ENCODE measurements at places on chromosomes 1 and 21.
A peak's percentile ranks its signal among the peaks of the same experiment; 100 is the strongest.

DNA sequence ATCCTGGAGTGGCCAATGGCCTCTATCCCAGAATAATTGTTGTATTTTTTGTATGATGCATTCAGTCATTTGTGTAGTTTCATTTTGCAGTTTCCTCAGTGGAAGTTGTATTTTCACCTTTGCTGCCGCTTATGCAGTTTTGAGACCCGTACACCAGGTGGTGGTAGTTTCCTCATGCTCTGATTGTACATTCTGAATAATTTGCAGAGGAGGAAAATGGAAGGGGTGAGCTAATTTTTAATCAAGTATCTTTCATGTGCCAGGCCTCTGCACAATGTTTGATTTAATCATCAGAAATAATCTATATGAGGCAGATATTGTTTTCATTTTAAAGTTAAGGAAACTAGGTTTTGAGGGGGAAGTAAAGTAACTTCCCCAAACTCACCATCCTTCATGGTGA, 29.5 kb downstream of the HLX start:
- no peak for DNase-seq

DNA sequence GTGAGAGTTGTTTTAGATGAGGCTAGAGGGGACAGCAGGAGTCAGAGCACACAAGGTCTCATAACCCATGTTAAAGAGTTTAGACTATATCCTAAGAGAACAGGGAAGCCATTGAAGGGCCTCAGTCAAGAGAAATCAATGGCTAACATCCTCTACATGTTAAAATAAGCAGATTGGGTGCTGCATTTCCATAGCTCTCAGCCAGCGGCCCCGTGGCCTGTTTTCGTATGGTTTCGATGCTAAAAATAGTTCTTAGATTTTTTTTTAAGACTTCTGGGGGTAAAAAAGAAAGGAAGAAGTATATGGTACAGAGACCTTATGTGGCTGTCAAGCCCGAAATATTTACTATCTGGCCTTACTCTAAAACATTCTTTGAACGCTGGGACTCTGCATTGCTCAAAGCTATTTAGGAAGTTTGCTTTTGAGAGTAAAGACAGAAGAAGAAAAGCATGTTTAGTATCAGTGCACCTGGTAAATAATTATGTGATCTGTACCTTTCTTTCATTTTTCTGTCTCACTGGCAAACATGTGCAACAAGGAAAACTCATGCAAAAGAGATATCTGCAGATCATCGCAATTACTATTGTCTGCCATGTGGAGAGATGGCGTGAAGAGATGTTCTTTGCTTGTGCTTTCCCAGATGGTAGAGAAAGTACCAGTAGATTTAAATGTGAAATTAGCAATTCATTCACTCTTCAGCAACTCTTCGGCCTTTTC, 8.4 kb downstream of the PDIK1L start:
- no peak for DNase-seq

GRCh38 chr1:236795757-236796667, 920 bp downstream of the MTR start:
- no peak for DNase-seq

DNA sequence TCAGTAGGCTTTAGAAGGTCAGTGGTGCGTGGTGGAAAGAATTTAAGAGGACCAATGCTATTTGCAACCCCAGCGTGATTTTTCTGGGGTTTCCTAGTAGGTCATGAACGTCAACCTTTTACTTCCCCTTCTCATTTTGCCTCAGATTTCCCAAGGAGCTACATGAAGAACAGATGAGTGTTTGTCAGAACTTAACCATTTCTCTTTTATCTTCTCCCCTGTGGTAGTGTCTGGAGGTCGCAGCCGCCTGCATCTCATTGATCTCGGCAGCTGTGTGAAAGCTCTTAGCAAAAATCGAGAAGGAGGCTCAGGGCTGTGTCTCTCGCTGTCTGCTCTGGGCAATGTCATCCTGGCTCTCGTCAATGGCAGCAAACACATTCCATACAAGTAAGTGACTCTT, 491.1 kb downstream of the KIF26B start:
- no peak for DNase-seq

DNA sequence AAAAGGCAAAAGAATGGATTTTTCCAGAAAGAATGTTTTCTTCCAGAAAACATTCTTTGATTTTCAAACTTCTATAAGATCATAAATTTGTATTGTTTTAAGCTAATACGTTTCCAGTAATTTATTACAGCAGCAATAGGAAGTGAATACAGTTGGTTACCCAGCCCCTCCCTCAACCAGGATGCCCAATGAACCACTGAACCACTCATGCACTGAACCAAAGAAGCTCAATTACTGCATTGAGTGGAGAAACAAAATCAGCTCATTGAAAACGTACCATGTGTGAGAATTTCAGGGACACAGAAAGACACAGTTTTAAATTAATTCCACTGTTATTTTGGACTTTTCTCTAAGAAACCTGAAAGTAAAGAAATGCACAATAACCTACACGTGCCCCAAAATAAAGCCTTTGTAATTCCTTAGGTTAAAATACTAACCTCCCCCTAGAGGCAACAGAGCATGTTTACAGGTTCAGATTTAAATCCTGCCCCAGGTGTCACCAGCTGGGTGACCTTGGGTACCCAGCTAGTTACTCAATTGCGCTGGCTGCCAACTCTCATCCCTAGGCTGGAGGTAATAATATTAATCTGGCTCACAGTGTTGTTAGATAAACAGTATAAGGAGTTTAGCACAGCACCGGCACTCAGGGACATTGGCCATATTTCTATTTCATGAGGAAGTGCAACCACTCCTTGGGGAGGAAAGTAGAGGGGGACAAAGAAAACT, 111.7 kb downstream of the NMNAT2 start:
- DNase-seq = no peak

GRCh38 chr1:221449801-221450470, 292.0 kb downstream of the DUSP10 start:
- no peak for DNase-seq

DNA sequence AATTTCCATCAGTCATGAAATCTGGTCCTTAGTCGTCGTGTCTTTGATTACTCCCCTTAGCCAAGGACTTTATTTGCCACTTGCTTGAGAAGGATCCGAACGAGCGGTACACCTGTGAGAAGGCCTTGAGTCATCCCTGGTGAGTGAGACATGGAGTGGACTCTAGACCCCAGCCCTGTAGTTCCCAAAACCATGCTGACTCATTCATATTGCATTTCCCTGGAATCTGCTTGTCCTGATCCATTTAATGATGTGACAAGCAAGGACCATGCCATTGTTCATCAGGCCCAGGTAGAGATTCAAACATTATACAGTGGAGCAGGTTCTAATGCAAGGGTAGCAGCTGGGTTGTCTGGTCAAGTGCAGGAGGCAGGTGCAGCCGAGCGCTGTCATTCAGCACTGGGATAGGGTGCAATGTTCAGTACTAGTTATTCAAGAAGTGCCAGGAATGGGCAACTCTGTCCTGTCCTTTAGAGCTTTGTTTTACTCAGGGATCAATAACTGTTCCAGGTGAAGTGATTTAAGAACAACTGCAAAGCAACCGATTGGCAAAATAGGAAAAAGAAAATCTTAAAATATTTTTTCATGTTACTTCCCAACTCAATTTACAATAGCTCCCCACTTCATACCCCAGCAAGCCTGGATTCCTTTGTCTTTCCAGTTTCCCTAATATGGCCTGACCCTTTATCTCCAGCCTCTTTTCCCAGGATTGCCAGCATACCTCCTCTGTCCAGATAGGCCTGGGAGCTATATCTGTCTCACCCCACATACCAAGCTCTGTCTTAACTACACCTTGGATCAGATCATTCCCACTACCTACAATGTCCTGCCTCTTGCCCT, 26.5 kb downstream of the CAMK1G start:
- no peak for DNase-seq

GRCh38 chr21:29334717-29335428, 36.2 kb downstream of the BACH1 start:
- DNase-seq = no peak

DNA sequence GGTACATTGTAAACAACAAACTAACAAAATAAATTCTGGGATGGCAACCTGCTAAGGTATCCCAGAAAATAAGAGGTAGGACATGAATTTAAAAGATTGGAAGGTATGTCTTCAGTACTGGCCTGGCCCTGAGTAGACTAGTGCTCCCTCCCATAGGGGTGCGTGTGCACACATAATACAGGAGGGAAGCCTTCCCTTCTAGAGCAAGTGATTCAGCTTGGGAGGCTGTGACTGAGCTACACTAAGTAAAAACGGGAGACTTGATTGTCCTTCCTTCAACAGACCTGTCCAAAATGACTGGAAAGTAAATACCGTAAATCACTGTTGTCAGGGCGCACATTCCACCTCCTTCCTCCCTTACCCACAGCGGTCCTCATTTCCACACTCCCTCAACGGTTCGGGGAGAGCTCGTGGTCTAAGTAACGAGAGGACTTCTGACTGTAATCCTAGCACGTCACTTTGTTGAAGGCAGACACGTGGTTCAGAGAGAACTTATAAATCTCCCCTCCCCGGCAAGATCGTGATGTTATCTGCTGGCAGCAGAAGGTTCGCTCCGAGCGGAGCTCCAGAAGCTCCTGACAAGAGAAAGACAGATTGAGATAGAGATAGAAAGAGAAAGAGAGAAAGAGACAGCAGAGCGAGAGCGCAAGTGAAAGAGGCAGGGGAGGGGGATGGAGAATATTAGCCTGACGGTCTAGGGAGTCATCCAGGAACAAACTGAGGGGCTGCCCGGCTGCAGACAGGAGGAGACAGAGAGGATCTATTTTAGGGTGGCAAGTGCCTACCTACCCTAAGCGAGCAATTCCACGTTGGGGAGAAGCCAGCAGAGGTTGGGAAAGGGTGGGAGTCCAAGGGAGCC, at the start of gene TGFB2:
Gene TGFB2 (plus strand): TSS at position 523 of the 859 bp plus-strand sequence. CDS start 1,366 bp downstream, outside the sequence.
- no peak for DNase-seq

DNA sequence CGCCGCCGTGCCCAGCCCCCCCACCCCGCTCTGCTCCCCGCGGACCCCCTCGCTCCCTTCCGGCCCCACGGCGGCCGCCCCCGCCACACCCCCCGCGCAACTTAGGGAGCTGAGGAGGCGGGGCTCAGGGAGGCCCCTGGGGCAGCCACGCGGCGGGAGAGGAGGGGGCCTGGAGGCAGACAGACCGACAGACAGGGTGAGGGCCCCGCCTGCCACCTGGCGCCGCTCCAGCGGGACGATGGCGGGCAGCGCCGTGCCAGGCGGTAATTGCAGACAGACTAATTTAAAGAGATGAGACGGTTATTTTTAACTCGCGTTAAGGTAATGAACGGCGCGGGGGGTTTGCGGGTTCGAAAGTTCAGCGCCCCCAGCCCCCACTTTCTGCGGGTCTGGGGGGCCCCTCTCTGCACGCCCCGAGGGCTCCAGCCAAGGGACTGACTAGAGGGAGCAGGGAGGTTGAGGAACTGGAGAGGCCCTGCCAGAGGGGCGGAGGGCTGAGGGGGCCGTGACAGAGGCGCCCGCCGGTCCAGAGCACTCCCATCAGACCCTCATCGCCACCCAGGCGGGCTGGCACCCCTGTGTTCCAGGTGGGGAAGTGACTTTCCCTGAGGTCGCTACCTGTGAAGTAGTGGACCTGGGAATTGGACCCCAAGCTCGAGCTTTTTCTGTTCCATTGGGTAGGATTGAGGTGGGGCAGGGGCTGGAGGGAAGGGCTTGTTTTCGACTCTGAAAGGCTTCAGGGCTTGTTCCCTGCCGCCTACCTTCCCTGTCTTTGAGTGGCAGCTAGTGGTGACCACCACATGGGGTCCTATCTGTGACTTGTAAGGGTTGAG, 5.4 kb downstream of the FOXO6 start:
- DNase-seq = peak; percentile 39

DNA sequence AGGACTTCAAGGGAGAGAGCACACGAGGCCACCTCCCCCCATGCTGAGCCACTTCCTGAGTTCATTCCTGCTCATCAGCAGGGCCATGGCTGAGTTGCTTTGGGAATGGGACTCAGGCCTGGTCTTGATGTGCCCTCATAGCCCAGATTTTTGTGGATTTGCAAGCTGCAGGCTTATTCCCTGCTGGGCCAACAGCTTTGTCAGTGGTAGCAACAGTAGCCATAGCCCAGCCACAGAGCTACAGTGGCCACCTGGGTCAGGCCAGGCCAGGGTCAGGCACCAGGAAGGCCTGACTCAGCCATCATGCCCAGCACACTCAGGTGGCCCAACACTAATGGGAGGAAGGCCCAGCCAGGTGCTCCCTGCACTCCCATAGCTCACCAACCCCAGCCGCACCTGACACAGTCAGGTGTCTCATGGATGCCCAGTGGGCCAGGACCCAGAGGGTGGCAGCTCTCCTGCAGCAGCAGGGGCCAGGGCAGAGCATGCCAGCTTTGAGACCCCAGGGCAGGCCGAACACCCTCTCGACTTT, 33.5 kb downstream of the EPHA2 start:
- no peak for DNase-seq

GRCh38 chr1:30005972-30006619, 717.3 kb downstream of the MATN1 start:
- no peak for DNase-seq

GRCh38 chr21:34836103-34836932, 167.5 kb downstream of the CLIC6 start:
- DNase-seq = no peak

GRCh38 chr1:176880955-176881595, 283.4 kb downstream of the ASTN1 start:
- DNase-seq = no peak

GRCh38 chr1:37471345-37472231, 2.8 kb upstream of the ZC3H12A start:
- DNase-seq = no peak

GRCh38 chr1:228944296-228944695, 209.0 kb downstream of the RHOU start:
- DNase-seq = no peak

DNA sequence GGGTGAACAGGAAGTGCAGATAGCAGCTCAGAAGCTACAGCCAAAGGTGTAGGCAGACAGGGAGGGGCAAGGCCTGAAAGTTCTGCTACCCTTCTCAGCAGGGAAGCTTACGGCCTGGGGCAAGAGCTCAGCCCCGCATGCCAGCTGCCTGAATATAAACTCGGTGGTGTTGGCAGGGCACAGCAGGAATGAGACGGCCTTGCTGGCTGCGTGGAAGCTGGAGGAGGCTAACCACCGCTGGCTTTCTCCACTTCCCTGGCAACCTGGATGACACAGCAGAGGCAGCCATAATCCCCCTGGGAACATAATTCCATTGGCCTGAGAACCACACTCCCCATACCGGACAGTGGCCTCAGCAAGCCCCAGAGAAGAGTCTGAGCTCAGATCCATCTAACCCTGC, 81.9 kb upstream of the PRRC2C start:
- no peak for DNase-seq

DNA sequence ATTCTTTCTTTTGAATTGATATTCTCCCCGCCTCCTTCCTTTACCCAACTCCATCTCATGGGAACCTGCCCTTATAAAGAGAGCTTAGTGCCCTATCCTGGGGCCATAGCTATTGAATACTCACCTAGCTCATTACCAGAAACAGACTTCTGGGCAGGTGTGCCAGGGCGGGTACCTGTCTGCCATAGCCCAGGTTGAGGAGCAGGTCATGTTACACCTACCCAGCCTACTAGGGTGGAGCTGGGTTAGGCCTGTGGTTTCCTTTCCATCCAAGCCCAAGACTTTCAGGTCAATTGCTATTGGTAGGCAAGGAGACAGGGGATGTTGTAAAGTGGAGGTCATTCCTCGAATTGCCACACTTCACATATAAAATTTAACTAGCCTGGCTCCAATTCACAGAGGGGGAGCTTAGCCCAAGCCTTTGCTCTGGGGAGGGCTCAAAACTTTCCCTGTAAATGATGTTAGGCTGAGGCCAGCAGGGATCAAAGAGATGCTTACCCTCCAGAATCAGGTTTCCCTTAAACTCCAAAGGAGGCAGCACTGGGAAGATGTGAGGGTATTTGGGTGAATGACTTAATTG, 87.1 kb upstream of the IPO9 start:
- DNase-seq = no peak

- no peak for DNase-seq
Measured at GRCh38 chr21:31310750-31311149, 33.3 kb downstream of the TIAM1 start.

GRCh38 chr1:234900595-234900994, 228.0 kb downstream of the TOMM20 start:
- no peak for DNase-seq
